BE2C (cell line): ENCODE measurements at places on chromosomes 4 and X.
A peak's percentile ranks its signal among the peaks of the same experiment; 100 is the strongest.

- no peak for DNase-seq
Observed at GRCh38 chr4:167887726-167888125, 204.6 kb upstream of the ANXA10 start.

GRCh38 chr4:105765690-105766407 lies 57.3 kb downstream of the GSTCD start:
- peak; percentile 63 for DNase-seq

GRCh38 chr4:8819019-8819418 lies 52.6 kb downstream of the HMX1 start:
- DNase-seq: no peak

DNA sequence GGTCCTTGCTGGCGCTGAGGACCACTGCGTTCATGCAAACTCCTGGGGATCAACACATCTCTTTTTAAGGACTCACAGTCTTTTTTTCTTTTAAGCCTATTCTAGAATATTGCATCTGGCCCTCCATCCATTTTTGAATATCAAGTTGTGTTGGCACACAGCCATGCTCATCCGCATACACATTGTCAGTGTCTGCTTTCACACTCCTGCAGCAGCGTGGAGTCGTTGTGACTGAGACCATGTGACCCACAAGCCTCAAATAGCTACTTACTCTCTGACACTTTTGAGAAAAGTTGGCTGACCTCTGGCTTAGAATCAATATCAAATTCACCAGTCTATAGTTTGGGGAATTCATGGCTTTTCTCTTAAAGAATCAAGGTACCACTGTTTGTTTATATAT lies 191.8 kb upstream of the S100G start:
- no peak for DNase-seq

DNA sequence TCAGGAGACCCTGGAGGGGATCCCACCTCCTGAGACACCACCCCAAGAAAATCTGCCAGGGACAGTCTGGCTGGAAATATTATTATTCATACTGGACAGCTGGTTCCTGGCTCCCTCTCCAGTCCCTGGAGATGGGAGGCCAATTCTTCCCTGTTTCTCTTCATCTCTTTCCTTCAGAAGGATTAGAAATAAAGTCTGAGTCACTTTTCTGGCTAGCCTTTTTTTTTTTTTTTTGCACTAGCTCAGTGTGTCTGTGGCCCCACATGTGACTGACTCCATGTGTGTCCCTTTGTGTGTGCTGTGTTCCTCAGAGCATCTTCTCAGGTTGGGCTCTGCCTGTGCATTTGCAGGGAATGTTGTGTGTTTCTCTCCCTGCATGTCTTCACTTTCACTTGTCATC lies 1.8 kb upstream of the FRMPD3 start:
- DNase-seq: no peak

GRCh38 chrX:49919617-49920016 lies 2.8 kb upstream of the CLCN5 start:
- DNase-seq: peak; percentile 32

GRCh38 chrX:40087425-40088298 lies 10.1 kb downstream of the BCOR start:
- DNase-seq: no peak

- no peak for DNase-seq
Observed at GRCh38 chrX:136165406-136165805, 18.1 kb downstream of the FHL1 start.

- DNase-seq: no peak
Observed at GRCh38 chr4:121764702-121765367, at the start of gene SMIM43. SMIM43 (minus strand) TSS chr4:121765164; CDS start chr4:121765105, 59 bp downstream.

DNA sequence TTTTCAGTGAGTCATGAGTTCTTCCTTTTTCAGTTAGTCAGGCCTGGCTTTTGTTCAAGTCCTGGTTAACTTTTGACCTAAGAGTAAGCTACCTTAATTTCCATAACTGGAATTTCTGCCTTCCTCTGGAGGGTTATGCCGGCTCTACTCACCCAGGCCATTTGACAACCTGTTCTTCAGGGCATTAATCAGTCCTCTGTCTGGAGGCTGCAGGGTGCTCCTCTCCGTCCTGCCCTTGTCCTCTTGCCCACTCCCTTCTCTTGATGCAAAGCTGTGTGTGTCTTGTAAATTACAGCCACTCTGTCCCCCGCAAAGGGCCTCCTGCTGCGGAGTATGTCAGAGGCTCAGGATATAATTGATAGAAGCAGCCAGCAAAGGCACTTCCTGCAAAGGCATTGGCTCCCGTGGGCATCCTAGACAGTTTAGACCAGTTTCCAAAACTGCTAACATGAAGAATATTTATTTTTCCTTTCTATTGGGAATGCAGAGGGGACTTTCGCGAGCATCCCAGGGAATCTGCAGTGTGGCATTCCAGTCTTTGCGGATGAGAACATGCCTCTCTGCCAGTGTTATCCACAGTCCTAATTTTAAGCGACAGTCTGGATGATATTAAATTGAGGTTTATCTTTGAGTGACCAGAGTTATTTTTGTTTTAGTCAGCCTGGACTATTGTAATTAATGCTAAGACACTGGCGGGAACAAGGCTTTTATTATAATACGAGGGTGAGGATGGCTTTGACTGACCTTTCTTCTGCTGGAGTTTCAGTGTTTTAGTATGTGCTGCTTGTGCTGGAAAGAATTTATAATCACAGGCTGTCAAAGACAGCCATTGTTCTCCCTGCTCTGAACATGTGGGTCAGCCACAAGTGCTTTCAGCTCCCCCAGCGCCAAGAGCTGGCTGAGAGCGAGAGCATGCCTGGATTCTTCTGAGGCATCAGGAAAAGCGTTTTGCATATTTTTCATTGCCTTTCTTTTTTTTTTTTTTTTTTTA lies 74.2 kb downstream of the LIMCH1 start:
- DNase-seq: peak; percentile 36

DNA sequence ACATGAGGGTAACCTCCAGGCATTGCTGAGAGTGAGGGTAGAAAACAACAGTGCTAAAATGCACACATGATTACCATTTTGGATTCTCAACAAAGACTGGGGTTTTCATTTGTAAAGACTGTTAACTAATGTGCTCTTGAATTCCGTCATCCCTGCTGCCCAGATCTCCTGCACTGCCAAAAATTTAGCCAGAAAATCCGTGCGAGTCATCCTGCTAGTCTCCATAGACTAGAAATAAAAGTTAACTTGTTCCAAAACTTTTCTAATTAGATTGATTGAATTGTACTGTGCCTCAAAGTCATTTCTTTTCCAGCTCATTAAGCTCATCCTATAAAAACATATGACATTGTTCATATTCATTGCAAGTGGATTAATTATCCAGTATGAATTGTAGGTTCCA lies 99.8 kb downstream of the ARSF start:
- DNase-seq: no peak

GRCh38 chr4:15130441-15130840 lies 128.2 kb downstream of the CPEB2 start:
- no peak for DNase-seq

- DNase-seq: no peak
Observed at GRCh38 chr4:113623274-113623894, 138.2 kb downstream of the CAMK2D start.

DNA sequence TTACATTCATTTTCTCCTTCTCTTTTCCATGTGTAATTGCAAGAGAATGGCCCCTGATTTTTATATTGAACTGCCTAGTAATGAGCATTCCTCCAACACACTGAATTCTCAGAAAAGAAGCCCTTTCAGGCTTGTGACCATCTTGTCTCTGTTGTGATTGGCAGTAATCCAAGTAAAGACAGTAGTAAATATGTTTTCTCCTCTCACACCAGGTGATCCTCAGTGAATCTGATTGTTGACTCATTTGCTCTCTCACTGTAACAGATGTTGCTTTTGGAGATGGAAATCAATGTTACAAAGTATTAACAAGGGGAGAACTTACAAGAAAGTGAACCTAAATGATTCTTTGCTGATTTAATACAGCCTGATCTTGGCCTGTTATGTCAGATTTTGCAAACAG lies 271.0 kb downstream of the AFF2 start:
- DNase-seq: no peak

- no peak for DNase-seq
Observed at GRCh38 chr4:30868111-30868895, 148.1 kb downstream of the PCDH7 start.

GRCh38 chr4:123825596-123826291 lies 429.1 kb downstream of the SPRY1 start:
- DNase-seq: no peak

- peak; percentile 19 for DNase-seq
Observed at GRCh38 chr4:168588916-168589531, 92.2 kb downstream of the PALLD start.

DNA sequence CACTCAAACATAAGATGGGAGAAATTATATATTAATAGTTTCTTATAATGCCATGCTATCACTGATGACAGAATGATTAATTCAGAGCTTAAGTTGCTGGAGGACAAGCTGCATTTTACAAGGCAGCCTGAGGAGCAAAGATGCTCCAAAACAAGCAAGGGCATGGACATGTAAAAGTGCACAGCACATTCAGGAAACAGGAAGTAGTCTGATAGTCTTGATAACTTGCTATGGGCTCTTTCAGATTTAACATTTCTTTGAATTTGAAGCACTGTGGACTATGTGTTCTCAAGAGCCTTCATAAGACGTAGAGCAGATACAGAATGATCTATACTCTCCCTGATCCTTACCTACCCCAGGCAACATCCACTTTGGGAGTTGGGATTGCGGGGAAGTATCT lies 50.0 kb downstream of the AMMECR1 start:
- no peak for DNase-seq

GRCh38 chrX:35006361-35006760 lies 63.8 kb downstream of the FAM47B start:
- no peak for DNase-seq

GRCh38 chrX:118595501-118596042 lies 100.0 kb downstream of the DOCK11 start:
- no peak for DNase-seq

DNA sequence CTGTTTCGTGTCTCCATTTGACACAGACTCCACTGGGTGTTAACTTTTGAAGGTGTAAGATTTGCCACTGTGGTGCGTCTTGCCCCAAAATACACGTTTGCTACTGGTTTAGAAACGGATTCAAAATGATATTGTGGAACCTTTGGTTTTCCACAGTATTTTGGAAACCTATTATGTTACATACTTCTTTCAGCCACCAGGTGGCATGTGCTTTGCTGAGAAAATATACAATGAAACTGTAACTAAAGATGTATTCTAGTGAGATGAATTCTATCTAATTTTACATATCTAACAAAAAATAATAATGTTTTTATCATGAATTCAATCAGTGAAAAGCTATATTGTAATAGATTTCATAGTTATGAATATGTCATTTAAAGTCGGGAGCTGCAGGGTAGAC lies 28.4 kb upstream of the SLITRK4 start:
- no peak for DNase-seq

- DNase-seq: no peak
Observed at GRCh38 chr4:2443956-2444740, 24.8 kb upstream of the RNF4 start.

DNA sequence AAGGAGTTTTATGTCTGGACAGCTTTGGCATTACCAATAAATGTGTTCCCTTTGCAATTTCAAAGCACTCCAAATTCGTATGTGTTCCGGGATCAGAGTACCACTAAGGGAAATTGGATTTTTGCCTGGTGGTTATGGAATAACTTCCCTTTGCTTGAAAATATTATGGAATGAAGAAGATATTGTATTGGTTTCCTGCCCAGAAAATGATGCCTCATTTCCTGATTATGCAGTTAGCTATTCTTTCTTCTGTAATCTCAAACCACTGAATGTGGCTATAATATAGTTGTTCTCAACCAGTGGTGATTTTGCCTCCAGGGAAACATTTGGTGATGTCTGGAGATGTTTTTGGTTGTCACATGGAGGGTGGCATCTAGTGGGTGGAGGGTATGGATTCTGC lies 142.9 kb downstream of the PCDH7 start:
- DNase-seq: no peak

DNA sequence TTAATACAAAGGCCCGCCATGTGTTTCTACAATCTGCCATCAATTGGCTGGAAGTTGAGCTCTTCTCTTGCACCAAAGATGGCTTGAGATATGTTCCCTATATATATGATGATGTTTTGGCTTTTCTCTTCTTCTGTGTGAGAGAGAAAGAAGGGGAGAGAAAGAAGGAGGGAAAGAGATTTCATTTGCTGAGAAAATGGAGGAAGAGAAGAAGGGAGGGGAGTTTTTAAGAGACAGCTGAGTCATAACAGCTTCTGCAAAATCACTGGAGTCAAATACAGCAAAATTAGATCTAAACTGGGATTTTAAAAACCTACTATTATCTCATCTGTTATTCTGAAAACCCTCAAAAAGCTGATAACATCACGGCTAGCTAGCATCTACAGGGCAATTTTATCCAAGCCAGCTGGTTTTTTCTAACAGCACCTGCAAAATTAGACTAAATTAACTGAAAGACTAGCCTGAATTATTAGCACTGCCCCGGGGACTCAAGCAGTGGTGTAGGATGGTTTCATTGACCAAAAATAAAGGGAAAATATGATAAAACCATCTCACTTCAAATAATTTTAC lies 647.6 kb upstream of the ACTRT1 start:
- peak; percentile 17 for DNase-seq

GRCh38 chrX:56366901-56367300 lies 134.7 kb downstream of the KLF8 start:
- DNase-seq: no peak

GRCh38 chrX:132393992-132394391 lies 94.8 kb downstream of the MBNL3 start:
- DNase-seq: no peak

DNA sequence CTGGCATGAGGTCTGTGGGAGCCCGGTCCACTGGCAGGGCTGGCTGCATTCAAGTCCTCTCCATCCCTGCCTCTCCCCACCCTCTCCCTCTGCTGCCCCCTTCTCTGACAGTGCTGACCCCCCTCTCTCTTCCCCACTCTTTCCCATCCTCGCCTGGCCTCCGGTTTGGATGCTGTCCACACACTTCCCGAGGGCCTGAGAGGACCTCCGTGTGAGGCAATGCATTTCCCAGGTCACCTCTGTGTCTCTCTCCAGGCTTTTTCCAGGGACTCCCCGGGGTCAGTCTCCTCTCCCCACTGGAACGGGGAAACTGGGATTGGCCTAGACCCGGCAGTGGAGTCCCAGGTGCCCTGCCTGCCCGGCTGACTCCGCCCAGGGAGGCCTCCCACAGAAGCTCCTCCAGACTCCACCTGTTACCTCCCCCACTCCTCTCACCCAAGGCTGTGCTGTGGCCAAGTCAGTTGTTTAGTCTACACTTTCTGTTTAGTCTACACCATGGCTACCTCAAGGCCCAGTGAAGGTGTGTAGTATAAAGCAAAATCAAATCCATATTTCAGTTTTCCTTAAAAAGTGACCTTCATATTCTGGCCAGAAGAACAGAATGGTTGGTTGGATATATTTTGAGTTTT lies 146.8 kb downstream of the PTTG2 start:
- no peak for DNase-seq
